ENCODE measurements at places on chromosomes 7 and 10. TPM values are rescaled to one million over a fixed set of nuclear protein-coding genes. Genes with fewer than 3 reads are reported as not detected.

The PLXNA4 gene
- 34.9 TPM for total RNA-seq

The NOM1 gene
- total RNA-seq = 14.4 TPM

The TAX1BP1 gene
- total RNA-seq = 82.8 TPM

The COX19 gene
- 5.3 TPM for total RNA-seq

DNA sequence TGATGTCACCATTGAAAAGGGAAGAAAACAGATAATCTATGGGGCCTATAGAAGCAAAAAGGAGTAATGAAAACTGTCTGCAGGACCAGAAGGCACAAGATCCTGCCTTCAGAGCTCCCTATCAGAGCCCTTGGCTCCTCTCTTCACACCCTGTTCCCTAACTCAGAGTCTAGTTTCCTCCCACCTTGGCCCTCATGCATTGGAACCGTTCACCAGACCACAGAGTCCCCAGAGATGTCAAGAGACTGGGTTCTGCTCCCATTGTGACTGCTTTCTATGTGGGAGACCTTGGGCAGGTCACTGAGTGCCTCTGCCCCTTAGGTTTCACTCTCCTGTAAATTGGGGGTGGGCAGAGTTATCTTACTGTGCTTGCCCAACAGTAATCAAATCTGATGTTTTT is 80.1 kb upstream of the RPA3 start:
- DNase-seq = no peak

DNA sequence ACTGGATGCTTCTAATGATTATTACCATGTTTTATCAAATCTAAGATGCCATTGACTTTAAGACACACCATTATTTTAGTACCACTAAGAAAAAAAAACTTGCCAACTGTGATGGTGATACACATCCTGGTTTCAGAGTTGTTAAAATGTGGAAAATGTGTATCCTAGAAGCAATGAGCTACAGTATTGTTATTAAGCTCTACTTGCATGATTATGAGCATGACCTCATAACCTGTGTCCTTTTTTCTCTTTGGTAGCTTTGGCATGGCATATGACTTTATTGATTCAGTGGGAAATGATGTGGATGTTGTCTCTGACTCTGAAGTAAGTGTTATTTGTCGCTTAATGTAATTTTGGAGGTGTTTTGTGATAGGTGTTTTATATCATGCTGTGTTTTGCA is 3.3 kb downstream of the EDRF1 start:
- no peak for DNase-seq

The IFIT1B gene
- 26.5 TPM for total RNA-seq

DNA sequence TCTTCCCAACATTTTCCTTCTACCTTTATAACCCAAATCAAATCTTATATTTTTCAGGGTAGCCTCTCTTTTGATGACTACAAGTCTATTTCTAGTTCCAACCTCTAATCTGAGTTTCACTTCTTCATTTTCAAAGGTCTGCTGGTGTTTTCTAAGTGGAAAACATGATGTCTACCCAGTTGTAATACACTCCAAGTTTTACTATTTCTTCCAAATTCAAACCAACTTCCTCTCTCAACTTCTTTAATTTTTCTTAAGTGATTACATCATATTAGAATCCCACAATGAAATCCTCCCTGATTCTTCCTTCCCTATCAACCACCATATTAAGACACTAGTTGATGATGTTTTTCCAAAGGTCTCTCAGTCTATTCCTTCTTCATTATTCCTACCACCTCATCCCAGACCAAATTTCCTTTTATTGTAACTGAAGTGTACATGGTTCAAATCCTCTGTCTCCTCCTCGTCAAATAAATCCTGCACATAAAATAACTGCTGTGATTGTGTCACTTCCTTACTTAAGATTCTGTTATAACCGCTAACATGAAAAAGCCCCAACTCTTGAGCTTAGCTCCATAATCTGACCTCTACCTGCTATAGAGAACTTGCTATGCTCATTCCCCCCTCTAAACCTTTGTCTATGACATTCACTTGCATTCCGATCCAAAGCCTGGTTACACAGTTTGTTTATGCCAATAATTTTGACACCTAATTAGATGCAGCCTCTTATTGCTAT is 12.7 kb downstream of the TAS2R38 start:
- DNase-seq = peak; percentile 26

The TES gene
- total RNA-seq = 342 TPM

GRCh38 chr10:83724471-83725241 is 414.7 kb upstream of the GHITM start:
- DNase-seq = no peak

DNA sequence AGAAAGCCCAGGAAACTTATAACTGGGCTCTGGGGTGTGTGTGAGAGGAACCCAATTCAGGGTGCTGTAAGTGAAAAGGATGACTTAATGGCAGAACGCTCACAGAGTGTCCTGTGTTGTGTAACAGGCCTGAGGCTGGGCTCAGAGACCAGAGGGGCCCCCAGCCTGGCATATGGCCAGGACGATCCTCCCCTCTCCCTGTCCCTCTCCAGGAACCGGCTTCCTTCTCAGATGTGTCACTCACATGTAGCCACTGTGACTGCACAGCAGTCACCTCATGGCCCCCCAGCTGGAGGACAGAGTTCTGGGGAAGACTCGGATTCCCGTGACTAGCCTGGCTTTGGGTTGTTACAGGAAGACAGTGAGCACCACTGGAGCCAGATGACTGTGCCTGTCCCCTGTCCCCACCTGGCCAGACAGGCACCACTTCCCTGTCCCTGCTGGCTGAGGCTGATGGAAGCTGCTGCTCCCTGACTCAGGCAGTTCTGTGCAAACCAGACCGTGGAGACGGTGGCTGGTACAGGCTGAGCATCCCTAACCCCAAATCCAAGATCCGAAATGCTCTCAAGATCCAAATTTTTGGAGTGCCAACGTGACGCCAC is 220.5 kb downstream of the MLLT10 start:
- DNase-seq = peak; percentile 36

DNA sequence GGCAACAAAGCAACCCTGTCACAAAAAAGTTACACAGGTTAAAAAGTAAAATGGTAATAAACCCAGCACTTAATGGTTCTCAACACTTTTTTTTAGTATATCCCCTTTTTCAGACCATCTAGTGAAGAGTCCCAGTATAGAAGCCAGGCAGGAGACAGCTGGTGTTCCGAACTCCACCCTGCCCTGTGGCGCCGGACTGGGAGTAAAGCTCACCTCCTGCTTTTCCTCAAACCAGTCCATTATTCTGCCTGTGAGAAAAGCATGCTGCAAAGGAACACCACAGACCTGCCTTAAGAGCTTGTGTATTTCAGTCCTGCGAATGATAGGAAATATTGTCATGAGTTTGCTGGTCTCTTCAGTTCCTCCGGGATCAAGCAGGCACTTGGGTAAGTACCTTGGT is 81.0 kb downstream of the EZH2 start:
- DNase-seq = no peak

DNA sequence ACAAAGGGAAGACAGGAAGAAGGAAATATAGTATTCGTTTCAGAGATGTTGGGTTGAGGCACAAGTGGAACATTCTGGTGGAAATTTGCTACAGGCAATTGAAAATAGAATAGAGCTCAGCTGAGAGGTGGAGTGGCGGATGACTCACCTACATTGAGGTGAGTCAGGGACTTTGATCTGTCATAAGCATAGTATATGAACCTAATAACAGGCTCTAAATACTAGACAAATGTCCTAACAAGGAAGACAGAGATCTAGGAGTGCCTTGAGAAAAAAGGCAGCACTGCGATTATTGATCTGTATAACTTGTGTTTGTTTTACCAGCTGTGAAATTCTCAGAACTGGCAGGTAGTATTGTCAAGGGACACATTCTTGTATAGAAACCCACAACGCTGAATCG is 907 bp upstream of the IFRD1 start:
- peak; percentile 36 for DNase-seq

The ACTL6B gene
- total RNA-seq = not detected

DNA sequence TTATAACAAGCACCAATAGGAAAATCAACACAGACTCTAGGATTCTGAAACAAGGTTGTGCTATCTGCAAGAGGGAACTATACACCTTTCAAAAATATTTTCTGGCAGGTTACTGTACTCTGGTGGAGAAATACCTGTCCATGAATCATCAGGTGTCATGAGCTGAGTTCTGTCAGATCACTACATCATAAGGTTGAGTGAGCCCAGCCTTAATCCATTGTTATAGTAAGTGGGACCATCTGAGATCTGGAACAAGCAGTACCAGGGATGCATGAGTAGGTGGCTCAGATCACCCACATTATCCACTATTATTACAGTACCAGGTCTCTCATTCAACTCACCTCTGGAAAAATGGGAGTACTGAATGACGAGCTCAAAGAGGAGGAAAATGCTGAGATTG is 212.4 kb downstream of the DGKI start:
- no peak for DNase-seq

The ZNF33B gene
- 29.9 TPM for total RNA-seq

The WNT8B gene
- 0.72 TPM for total RNA-seq

DNA sequence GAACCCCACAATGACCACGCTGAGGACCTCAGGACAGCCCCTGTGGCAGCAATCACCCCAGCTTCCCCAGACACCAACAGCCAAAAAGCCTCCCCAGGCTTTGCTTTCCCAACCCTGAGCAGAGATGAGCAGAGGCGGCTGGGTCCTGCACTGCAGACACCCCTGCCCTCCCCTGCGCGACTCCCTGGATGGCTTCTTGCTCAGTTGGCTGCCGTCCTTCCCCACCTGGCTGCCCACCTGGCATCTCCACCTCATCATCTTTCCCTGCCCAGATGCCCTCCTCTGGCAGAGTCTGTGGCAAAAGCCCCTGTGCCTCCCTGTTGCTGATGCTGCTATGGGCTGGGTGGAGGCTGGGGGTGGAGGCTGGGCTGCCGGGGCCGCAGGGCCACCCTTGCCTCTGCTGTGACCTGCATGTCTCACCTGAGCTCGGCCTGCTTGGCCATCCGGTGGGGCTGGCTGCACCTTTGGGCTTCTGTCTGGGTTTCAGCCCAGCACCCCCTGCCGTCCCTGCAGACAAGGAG is 567.7 kb downstream of the TCERG1L start:
- no peak for DNase-seq

DNA sequence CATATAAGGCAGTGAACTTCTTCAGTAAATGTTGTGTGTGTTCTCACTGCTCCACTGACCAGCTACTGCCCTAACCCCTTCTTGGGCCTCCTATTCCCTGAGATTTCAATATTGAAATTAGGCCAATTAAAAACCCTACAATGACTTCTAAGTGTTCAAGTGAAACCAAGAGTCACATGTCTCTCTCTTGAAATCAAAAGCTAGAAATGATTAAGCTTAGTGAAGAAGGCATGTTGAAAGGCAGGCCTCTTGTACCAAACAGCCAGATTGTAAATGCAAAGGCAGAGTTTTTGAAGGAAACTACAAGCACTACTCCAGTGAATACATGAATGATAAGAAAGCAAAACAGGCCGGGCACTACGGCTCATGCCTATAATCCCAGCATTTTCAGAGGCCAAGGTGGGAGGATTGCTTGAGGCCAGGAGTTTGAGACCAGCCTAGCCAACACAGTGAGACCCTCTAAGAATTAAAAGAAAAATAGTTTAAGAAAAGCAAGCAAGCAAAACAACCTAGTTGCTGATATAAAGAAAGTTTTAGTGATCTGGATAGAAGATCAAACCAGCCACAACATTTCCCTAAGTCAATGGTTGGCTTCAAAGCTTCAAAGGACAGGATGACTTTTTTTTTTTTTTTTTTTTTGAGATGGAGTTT is 22.3 kb downstream of the BRAF start:
- DNase-seq = no peak

The SNCG gene
- total RNA-seq = 5.3 TPM

The PPP1R17 gene
- 0.96 TPM for total RNA-seq

GRCh38 chr7:43584195-43584586 is 1.3 kb downstream of the STK17A start:
- peak; percentile 13 for DNase-seq

The INMT gene
- total RNA-seq = 151 TPM

DNA sequence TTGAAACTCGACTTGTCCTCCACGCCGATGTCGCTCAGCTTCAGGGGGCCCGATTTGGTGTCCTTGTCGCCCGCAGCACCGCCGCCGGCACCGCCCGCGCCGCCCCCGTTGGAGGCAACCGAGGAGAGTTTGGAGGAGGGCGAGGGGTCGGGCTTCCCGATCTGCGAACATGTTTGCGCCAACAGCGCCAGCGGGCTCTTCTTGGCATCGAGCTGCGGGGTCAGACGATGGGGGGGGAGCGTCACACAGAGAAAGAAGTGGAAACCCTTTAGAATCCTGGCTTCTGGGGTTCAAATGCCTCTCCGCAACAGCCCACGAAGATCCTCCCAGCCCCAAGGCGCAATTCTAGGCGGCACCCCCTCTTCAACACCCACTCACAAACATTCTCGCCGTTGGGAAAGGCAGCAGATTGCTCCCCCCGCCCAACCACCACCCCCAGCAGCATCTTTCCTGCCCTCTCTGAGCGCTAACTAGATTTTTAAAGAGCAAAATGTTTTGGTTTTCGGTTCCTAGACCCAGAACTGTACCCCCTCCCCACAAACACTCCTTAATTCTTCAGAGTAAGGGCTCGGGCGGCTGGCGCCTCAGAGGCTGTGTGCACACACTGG is 1.3 kb downstream of the ZNF503 start:
- peak; percentile 42 for DNase-seq

GRCh38 chr10:2342206-2342605 is 604.9 kb upstream of the ADARB2 start:
- DNase-seq = no peak

The FAM107B gene
- total RNA-seq = 27.4 TPM

DNA sequence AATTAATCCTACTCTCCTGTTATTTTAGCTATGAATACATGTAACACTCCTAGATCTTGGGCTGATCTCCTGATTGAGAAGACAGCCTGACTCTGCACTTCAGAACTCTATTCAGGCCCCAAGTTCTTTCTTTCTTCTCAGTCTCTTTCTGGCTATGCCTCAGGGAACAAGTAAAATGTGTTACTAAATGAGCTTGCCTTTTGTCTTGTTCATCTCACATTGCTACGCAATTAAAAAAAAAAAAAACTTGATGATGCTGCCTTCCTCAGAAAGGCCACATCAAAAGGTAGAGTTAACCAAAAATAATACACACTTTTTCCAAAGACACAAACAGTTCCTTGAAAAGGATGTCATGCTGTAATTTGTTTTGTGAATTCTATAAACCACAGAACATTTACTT is 258.1 kb downstream of the TWIST1 start:
- DNase-seq = no peak

DNA sequence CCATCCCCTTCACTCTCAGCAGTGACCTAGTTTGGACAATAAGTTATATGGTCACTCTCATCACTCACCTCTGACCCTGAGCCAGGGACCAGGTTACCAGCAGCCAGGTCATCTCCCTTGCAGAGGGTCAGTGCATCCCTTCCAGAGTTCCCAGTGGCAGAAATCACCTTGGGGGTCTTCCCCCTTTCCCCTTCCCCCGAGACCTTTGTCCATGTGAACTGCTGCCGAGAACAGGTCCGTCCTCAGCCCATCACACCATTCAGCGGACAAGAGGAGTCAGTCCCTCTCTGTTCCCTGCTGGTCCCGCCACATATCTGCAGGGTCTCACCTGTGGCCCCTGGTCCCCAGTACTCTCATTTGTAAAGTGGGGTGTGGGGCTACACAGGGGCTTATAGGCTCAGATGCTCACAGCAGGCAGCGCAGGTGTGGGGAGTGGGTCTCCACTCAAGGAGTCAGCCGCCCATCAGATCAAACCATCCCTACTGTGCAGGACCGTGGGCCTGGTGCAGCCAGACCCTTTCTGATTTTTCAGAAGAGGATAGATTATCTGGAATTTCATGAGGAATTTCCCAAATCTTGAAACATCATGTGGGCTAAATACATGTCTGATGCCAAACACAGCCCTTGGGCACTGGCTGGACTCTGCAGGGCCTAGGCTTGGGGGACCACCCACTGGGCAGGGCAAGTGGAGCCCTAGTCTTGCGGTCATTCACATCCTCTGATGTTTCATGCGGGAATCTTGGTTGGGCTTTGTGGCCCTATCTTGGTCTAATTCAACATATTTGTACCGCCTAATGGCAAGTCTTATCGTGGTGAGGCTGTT is 6.5 kb downstream of the DEPP1 start:
- no peak for DNase-seq

The MOGAT3 gene
- 3.9 TPM for total RNA-seq

The NOD1 gene
- total RNA-seq = 25.5 TPM

All from umbilical cord (tissue), 2 donors.